ENCODE measurements at places on chromosomes 16 and 17.
A peak's percentile ranks its signal among the peaks of the same experiment; 100 is the strongest.

GRCh38 chr17:82297280-82297713, 20.1 kb downstream of the CD7 start:
- DNase-seq = peak; percentile 83

GRCh38 chr17:66980896-66981295, 16.4 kb downstream of the CACNG4 start:
- no peak for DNase-seq

- DNase-seq = no peak
Measured at GRCh38 chr16:4826980-4827379, 20.1 kb downstream of the GLYR1 start.

GRCh38 chr17:33837281-33837680, 417.8 kb upstream of the CCL2 start:
- DNase-seq = no peak

DNA sequence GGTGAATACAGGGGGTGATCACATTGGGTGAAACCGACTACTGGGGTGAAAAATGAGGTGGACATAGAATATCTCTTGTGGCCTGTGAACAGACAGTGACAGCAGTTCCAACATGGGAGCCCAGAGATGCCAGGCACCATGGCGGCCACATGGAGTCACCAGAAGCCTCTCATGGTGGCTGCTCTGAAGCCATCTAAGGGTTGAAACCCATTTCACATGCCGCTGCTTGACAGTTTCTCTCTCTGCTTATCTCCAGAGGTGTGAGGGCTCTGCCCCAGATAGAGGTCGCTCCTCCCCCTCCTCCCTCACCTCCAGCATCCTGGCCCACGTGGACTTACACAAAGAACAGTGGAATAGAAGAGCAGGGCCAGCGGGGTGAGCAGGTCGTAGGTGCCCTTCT, 37.9 kb upstream of the PIK3R6 start:
- DNase-seq = peak; percentile 36

GRCh38 chr17:30091771-30092170, 24.8 kb upstream of the NSRP1 start:
- no peak for DNase-seq

DNA sequence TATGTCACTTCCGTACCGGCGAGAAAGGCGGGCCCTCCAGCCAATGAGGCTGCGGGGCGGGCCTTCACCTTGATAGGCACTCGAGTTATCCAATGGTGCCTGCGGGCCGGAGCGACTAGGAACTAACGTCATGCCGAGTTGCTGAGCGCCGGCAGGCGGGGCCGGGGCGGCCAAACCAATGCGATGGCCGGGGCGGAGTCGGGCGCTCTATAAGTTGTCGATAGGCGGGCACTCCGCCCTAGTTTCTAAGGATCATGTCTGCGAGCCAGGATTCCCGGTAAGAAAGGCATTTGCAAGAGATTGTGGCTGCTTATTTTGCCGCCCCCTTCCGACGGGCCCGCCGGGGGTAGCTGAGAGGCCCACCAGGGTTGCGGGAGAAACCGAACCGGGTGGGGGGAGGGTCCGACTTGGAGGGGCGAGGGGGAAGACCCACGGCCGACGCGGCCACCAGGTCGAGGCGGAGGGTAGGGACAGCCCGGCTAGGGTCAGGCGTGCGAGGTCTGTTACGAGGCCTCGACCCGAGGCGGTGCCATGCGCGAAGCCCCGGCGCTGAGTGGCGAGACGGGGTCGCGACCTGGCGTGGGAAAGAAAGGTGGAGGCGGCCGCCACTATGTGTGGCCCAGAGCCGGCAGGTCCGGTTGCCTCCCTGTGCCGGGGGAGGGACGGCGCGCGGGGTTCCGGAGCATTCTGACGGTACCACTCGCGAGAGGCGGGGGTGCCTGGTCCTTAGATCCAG, 6.7 kb upstream of the CD68 start:
- peak; percentile 100 for DNase-seq

DNA sequence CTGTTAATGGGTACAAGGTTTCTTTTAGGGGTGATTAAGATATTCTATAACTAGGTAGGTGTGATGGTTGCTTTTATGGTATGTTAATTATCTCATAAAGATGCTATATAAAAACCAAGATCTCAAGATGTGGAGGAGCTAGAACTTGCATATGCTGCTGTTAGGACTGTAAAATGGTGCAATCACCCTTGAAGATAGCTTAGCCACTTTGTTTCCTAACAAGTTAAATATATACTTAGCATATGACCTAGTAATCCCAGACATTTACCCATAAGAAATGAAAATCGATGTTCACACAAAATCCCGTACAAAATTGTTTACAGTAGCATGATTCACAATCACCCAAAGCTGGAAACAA, 25.1 kb downstream of the GGA2 start:
- DNase-seq = no peak

DNA sequence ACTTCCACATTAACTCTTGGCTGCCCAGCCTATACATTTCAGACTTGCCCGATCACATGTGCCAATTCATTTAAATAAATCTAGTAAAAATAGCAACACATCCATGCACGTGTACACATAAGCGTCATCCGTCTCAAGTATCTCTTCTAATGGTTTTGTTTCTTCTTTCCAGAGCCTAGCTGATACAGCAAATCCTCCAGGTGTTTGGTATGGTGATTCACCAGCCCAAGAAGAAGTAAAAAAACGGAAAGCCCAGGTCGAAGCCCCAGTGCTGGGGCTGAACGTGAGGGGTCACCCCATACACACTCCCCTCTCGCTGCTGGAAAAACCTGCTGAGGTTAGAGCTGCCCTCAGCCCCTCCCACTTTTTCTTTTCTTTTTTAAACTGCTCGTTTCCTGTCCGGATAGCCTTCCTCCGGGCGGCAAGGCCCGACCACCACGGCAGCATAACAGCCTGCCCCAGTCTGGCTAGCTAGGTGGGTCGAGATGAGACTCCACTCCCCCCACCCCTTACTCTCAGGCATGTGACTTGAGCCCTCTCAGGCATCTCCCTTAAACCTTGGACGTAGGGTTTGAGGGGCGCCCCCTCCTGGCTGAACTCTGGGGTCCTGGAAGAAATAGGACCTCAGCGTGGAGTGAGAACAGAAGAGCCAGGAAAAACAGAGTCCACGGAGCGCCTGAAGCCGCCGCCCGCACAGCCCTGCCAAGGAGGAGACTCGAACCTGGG, 13.9 kb upstream of the OR1F1 start:
- no peak for DNase-seq

DNA sequence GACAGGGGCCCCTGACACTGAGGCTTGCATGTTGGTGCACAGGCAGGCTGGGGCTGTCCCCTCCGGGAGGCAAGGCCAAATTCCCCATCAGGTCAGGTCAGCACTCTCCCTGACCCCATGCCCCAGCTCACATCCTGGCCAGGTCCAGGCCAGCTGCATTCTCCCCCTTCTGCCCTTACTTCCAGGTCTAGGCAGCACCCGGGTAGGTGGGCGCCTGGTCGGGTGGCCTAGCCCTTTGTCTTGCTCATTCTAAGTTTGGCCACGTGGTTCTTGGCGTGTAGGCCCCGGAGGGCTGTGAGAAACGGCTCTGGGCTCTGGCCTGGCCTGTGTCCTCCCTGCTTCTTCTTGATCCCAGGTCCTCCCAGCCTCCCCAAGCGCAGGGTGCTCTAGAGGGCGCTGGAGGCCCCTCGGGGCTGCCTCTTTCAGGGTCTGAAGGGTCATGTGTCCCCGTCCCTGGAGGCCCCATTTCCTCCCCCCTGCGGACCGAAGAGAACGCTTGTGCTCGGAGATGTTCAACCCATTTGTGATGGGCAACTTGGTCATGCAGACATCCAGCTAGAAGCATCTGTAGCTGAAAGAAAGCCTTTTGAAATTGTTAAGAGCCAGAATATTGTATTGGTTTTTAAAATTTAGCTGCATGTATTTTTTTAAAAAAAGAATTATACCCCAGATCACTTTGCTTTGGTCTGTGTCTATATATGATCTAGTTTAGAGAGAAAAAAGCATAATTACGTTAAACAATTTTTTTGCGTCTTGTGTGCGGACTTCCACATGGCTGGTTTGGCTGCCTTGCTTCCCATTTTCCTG, 6.7 kb downstream of the BAHCC1 start:
- no peak for DNase-seq

GRCh38 chr17:45093444-45094110, 32.5 kb downstream of the NMT1 start:
- DNase-seq = no peak

DNA sequence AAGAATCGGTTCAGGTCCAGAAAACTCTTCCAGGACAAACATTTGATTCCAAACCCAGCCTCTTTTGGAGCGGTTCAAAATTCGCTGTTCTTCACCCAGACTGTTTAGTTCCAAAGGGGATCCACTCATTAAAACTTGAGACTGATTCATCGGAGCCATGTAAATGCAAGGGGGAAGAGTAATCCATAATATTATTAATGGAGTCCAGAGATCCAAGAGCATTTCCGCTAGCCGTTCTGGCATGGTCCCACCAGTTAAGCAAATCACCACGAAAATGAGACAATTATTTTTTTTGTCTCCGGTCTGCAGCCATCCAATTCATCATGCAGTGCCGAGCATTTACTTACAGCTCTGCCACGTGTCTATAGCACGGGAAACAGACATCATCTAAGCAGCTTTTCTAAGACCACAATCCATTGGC, 15.1 kb downstream of the CDH8 start:
- DNase-seq = no peak

DNA sequence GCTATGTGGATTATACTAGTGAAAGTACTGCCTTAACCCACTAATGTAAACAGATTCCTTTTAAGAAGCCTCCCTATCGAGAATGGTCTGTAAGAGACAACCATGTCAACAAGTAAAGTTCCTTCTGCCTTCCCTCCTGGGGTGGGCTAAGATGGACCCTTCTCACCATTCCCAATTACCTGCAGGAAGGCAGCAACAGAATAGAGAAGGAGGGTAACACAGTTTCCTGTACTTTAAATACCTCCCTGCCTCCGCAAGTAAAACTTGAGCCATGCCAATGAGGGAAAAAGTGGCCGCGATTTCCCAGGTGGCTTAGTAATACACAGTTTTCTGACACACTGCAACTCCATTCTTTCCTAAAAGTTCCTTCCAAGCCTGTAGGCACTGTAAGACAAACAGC, 45.2 kb downstream of the TOX3 start:
- DNase-seq = no peak

DNA sequence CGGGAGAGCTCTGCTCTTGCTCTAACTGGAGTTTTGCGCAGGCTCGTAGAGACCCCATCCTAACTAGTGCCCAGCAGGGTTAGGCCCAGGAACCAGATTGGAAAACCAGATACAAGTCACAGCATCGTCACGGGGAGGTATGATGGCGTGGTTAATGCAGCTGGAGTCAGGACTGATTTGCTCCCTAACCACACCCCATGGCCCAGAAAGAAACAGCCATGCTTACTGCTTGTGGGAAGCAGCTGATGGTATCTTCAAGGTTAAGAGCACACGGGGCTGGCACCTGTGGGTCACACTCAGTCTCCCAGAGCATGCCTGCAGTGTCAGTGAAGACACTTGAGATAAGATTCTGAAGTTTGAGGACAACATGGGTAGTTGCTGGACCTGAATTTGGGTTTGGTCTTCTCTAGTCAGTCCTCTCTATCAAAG, 60.2 kb downstream of the WIPI1 start:
- DNase-seq = no peak

DNA sequence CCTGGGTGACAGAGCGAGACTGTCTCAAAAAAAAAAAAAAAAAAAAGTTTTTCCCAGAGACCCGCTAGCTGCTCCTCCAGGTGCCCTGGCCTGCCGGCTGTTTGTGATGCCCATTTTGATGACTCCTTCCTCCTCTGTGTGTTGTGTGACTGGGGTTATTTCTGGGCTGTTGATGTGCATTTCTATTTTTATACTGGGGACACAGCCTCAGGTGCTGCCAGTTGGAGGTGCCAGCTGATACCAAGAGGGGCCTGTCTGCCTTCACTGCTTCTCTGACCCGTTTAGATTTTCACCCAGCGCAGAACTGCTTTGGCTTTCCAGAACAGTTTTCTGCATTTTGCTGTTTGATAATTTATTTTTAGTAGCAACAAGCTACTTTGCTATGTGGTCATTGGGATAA, 6.7 kb downstream of the PLA2G15 start:
- DNase-seq = no peak

GRCh38 chr16:64900517-64900916, 221.3 kb downstream of the CDH11 start:
- DNase-seq = no peak

DNA sequence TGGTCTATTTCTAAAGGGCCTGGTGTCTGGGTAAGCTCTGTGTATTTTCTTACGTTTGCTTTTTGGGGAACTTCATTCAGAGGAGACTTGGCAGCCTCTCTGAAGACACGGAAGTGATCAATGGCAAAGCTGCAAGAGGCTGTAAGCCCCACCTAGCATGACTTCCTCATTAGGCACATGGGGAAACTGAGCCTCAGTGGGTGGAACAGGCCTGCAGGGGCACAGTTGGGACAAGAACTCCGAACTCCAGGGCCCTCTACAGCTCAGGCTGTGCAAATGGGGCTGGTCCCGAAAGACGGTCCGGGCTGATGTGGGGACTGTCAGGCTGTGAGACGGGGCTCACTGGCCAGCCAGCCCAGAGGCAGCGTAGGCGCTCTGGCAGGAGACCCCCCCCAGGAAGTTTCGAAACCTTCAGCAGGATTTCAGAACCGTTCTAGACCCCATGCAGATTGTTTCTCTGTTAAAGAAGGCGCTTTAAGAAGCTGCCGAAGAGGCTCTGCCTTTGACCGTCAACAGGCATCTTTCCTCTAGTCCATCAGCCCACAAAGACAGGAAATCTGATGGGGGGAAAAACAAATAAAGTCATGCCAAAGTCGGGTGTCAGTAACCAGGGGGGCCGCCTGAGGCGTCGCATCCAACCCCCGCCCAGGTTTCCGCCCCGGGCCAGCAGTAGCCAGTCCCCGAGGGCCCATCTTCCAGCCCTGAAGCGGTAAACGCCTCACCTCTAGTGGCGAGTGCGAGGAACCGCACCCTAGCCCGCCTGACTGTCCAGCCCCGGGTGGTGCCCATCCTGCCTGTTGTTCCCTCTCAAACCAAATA, 79.8 kb upstream of the TBC1D3K start:
- peak; percentile 29 for DNase-seq

- DNase-seq = no peak
Measured at GRCh38 chr16:68770671-68771070, 33.6 kb downstream of the CDH1 start.

- DNase-seq = no peak
Measured at GRCh38 chr16:53971616-53972015, 267.7 kb downstream of the FTO start.
